Activated CD4-positive, CD25-positive, alpha-beta regulatory T cell (primary cell): ENCODE measurements at places on chromosomes 7 and 10.

- no peak for DNase-seq
Observed at GRCh38 chr7:106552645-106553445, 108.1 kb downstream of the CCDC71L start.

- no peak for DNase-seq
Observed at GRCh38 chr10:61323726-61324125, 129.5 kb downstream of the TMEM26 start.

GRCh38 chr10:84224411-84225028 is 824 bp downstream of the LRIT2 start:
- no peak for DNase-seq

GRCh38 chr7:50448823-50449222 is 1.3 kb downstream of the FIGNL1 start:
- DNase-seq: no peak

- no peak for DNase-seq
Observed at GRCh38 chr10:125123476-125124114, 36.8 kb downstream of the CTBP2 start.
